Activated T-helper 2 cell treated with anti-CD3 and anti-CD28 coated beads, Interferon-gamma antibody, Interleukin-2, Interleukin-4, amounts not matched to agents 10 μg/mL and 5 μg/mL and 100 μg/mL, durations not matched to agents 14 hours and 24 hours and 36 hours (primary cell): ENCODE measurements at places on chromosomes 4 and X. TPM values are rescaled to one million over a fixed set of nuclear protein-coding genes. Genes with fewer than 3 reads are reported as not detected.

- DNase-seq = no peak
- peaks cover 3% of the 10 kb centered on the region for H3K36me3 ChIP-seq
- H3K27me3 ChIP-seq = no peaks in the 10 kb centered on the region
Observed at GRCh38 chrX:101932249-101932570, 383 bp upstream of the ZMAT1 start.

The SLC25A31 gene
- total RNA-seq = not detected in 2 replicates

GRCh38 chrX:147710301-147710700 is 201.4 kb upstream of the FMR1 start:
- no peak for DNase-seq
- H3K27ac ChIP-seq = no peak overlapping the region
- H3K4me3 ChIP-seq = no peak overlapping the region
- H3K36me3 ChIP-seq = no peaks in the 10 kb centered on the region

DNA sequence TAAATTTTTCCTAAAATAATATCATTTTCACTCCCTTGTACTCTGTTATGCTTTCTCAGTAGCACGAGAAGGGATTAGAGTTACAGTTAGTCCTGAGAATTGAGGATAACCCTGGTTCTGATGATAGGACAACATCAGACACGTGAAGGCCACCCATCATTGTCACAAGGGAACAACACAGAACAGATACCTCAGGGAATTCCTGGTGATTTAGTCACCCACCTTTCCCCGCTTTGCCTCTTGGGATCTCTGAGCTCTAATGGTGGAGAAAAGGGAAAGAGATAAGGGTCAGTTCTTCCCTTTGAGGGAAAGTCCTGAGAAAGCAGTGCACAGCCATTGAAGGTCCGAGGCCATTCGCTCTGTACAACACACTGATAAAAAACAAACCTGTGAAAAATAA is 112.3 kb upstream of the GALNT7 start:
- no peak overlapping the region for H3K27ac ChIP-seq
- H3K36me3 ChIP-seq = no peaks in the 10 kb centered on the region

DNA sequence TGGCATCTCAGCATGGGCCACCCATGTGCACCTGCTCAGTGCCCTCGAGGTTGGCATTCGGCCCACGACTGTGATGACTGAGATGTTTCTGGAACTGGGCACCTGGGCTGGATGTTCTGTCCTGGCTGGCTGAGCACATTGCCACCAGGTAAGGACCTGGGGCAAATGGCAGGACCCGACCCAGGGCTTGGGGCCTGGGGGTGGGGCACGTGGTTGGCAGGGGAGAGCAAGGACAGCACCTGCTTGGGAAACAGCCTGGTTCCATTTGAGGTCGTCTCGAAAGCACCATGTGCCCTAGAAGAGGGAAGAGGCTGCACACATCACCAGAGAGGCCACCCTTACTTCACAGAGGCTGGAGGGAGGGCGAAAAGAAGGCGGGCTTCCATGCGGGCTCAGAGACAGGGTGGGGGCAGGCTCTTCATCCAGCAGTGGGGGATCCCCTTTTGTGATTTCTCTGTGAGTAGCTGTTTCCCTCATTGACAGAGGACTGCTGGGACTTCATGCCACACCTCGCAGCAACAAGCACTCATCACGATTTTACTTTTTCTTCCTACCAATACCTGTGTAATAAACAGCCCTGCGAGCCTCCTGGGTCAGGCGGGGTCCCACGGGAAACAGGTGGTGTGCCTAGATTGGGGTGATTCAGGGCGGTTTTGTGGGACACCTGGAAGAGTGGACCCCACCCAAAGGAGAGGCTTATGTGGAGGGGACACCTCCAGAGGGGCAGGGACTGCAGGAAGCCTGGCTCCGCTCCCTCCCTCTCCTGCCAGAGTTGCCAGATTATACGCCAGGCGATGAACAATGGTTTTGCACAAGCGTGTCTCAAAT is 12.0 kb downstream of the TMEM187 start:
- peaks cover 35% of the 10 kb centered on the region for H3K4me1 ChIP-seq
- no peak for DNase-seq
- peak overlapping the region; percentile 77 for H3K4me3 ChIP-seq
- H3K27me3 ChIP-seq = no peaks in the 10 kb centered on the region
- H3K36me3 ChIP-seq = no peaks in the 10 kb centered on the region
